ENCODE measurements at places on chromosomes 13 and 19. TPM values are rescaled to one million over a fixed set of nuclear protein-coding genes. Genes with fewer than 3 reads are reported as not detected.

TMEM91 gene
- polyA plus RNA-seq: 14.7 TPM

ZNF556 gene
- 1.3 TPM for polyA plus RNA-seq

OR7D2 gene
- 0.09 TPM for polyA plus RNA-seq

ZNF737 gene
- 33.4 TPM for polyA plus RNA-seq

SIAH3 gene
- 2.8 TPM for polyA plus RNA-seq

IGFL4 gene
- polyA plus RNA-seq: 0.79 TPM

EBPL gene
- polyA plus RNA-seq: 63.1 TPM

PTH2 gene
- not detected for polyA plus RNA-seq

PLPPR3 gene
- polyA plus RNA-seq: 10.3 TPM

SLC25A41 gene
- 0.21 TPM for polyA plus RNA-seq

VSTM1 gene
- polyA plus RNA-seq: 0.22 TPM

CFAP97D2 gene
- polyA plus RNA-seq: not detected

MYH14 gene
- polyA plus RNA-seq: 0.71 TPM

ABHD8 gene
- 8.1 TPM for polyA plus RNA-seq

CA11 gene
- polyA plus RNA-seq: 58.7 TPM

LGALS14 gene
- not detected for polyA plus RNA-seq

Measured in left renal pelvis (tissue), 4 donors.